NCI-H2107 (cell line): ENCODE measurements at places on chromosomes 5 and 9.

DNA sequence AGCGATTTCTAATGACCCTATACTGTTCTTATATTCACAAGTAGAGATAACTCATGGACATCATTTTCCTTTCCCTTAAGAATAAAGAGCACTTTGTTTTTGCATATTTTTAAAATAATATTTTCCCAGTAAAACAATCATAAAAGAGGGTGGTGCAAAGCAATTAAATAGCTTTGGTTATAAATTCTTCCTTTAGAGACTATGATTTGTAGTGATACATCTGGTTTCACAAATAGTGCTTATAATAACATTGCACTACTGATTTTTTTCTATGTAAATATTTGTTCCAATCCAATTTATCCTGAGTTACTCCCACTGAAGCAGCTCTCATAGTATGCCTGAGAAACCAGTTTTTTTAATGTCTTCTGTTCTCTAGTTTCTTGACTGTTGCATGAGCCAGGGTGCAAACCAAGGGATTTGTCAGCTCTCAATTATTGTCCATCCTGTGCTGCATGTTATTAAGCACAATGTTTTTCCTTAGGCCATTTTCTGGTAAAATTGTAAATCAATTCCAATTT, 74.7 kb downstream of the LURAP1L start:
- no peak for DNase-seq

DNA sequence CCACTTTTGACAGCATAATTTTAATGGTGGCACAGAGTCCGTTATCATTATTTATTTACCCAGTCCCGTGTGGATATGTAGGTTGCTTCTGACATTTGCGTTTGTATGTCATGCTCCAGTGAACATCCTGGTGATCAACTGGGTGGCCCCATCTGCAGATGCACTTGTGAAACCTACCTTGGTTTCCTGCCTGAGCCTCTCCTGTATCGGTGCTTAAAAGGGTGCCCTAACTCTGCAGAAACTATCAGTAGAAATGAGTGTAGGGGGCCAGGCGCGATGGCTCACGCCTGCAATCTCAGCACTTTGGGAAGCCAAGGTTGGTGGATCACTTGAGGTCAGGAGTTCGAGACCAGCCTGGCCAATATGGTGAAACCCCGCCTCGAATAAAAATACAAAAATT, 92.1 kb upstream of the IER5L start:
- DNase-seq: no peak

GRCh38 chr5:127508644-127509373, 8.6 kb upstream of the PRRC1 start:
- no peak for DNase-seq

DNA sequence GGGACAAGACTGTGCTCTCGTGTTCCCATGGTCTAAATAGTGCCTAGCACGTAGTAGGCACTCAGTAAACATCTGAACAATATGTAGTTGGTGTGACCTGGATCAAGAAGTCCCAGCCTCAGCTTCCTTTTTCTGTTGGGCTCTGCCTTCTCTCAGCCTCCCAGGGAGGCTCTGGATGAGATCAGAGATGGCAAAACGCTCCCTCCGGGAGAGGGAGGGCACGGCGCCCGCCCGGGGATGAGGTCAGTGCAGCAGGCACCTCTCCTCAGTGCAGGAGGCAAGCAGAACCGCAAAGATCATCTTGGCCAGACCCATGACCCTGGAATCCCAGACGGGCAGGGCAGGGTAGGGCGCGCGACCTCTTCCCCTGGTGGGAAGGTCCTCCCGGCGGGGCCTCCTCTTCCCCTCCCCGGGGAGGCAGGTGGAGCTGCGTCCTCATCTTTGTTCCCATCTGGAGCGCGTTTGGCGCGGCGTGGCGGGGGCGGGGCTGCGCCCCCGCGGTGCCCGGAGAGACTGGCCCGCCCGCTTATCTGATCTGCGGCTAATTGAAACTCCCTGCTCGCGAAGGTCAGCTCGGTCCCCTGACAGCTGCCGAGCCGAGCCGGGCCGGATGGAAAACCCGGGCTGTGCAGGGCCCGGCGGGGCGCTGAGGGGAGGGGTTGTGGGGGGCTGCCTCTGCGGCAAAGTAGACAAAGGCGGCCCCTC, 60.9 kb downstream of the CXXC5 start:
- DNase-seq: no peak

DNA sequence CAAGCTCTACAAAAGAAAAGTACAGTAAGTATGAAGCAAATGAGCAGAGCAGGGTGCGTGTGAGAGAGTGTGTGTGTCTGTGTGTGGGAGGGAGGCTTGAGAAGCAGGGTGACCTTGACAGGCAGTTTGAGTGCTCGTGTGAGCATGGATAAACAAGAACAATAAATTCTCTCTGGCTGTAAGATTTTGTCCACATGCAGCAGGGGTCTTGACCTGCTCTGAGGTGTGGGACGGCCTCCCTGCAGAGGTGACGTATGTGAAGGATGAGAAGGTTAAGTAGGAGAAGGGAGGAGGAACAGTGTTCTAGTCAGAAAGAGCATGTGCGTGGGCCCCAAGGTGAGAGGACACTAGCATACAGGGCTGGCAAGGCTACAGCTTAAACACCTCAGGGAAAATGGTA, 49.0 kb downstream of the SPTLC1 start:
- DNase-seq: no peak

GRCh38 chr5:6181147-6181729, 197.1 kb downstream of the MED10 start:
- DNase-seq: peak; percentile 19

DNA sequence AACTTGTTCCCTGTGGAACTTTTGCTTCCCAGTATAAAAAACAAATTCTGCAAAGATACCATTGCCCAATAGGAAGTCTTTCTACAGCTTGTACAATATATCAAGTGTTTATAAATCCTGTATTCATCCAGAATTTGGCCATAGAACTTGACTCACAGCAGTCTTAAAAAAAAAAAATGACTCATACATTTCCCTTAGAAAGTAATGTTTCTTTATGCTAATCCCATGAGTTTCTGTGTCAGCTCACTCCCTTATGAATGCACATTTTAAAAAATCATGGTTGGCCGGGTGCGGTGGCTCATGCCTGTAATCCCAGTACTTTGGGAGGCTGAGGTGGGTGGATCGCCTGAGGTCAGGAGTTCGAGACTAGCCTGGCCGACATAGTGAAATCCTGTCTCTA, 89.3 kb upstream of the DMRT1 start:
- no peak for DNase-seq

DNA sequence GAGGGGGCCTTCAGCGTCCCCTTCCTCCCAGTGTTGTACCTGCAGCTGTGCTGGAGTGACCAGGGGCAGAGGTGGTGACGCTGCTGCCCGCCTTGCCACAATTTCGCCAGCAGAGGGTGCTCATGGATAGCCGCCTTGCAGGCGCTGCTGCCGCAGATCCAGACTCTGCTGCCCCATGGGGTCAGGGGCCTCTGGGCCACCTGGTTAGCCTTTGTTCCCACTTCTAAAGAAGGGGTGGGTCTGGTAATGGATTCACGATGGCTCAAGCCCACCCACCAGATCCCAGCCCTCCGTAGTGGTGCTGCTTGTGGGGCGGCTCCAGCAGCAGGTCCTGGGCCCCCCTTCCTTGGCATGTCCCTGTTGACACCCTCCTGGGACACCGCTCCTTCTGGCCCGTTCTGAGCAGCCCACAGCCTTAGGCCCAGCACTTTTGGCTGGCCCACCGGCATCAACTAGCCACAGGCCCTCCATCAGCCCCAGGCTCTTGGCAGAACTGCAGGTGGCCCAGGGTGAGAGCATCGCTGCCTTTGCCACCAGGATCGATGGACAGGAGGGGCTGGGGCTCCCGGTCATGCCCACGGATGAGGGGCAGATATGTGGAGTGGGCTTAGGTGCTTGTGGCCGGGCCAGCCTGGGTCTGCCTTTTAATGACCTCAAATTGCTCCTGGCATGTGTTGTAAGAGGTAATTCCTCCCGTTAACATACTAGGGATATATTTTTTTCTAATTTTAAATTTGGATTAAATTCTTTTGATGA, 57.2 kb downstream of the COL5A1 start:
- peak; percentile 6 for DNase-seq

DNA sequence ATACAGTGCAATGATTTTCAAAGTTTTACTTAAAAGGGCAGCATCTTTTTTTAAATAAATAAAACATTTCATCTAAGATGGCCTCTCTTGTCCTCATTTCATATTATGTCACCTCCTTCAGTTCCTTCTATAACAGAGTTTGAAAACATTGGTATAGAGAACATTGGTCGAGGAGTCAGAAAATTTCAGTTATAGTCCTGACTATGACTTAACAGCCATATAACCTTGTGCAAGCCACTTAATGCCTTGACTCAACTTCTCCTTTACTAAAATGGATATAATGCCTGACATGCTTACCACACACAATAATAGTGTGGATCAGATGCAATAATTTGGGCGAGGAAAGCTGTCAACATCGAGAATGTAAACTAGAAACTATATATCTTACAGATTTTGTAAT, 22.6 kb downstream of the SSBP2 start:
- DNase-seq: no peak

- no peak for DNase-seq
Observed at GRCh38 chr5:104817127-104817526, 1254.5 kb upstream of the NUDT12 start.

DNA sequence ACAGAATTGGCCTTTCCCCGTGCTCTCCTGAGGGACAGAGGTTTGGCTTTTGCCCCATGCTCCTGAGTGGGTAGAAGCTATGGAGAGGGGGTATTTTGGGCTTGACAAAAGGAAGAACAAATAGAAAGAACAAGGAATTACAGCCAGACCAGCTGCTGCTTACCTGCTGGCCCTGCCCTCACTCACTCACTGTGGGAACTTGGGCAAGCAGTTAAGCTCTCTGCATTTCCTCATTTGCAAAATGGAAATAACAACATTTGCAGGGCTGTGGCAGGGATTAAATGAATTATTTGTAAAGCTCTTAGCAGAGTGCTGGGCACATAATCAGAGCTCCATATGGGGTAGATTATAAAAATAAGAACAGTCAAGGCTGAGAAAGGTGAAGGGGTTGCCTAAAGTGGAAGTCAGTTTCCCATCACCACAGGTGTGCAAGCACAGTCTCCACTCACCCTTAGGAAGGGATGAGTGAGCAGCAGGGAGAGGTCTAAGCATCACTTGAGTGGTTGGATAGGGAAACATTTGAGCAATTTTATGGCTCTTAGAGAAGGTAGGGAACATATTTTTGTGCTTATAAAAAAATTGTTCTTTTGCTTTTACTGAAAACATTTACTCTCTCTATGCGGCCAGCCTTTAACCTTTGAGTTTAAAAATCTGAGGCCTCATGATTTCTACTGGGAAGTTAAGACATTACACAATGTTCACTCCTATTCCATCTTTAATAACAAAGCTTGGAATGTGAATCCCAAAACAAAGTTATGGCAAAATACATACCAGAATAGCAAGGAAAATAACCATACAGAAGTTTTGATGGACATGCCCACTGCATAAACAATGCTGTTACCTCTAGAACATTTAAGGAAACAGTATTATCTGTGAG, 42.8 kb upstream of the LHFPL2 start:
- no peak for DNase-seq

DNA sequence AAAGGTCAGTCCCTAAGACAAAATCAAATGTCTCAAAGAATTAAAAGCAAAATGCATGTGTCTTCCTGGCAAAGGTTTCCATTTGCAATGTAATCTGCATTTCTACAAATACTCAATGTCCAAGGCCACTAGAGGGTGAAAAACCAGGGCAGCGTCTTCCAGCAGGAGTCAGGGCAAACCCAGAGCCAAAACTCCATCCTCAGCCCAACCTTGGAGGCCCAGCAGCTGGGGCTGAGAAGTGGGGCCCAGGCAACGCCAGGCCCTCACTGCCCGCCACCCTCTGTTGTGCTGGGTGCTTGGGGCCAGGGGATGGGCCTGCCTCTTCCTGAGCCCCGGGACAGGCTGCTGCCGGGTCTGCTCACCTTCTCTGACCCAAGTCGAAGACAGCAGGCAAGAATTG, 200.1 kb downstream of the PAX5 start:
- DNase-seq: no peak

GRCh38 chr9:95129476-95130291, 187.8 kb downstream of the FANCC start:
- DNase-seq: no peak

DNA sequence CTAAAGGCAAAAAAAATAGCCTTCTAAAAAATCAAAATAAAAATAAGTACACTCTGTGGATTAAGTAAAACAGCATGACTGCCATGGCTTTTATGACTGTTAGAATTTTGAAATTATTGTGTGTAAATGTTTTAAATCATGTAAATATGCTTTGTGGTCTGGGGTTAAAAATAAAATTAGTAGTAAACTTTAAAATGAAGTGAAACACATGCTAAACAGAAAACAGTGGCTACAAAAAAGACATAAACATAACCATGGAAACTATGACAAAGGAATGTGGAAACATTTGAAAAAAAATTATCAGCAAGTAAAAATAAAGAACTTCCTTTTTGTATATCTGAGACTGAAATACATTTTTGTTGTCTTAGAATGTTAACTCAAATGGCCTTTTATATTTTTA, 134.5 kb upstream of the SPEF2 start:
- no peak for DNase-seq

- DNase-seq: no peak
Observed at GRCh38 chr9:97905228-97905627, 17.1 kb downstream of the TRMO start.

DNA sequence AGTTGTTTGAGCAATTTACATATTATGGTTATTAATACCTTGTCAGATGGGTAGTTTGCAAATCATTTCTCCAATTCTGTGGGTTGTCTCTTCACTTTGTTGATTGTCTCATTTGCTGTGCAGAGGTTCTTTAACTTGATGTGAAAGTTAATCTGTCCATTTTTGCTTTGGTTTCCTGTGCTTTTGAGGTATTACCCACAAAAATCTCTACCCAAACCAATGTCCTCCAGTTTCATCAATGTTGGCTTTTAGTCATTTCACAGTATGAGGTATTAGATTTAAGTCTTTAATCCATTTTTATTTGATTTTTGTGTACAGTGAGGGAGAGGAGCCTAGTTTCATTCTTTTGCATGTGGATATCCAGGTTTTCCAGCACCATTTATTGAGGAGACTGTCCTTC, 82.4 kb downstream of the MRPS30 start:
- DNase-seq: no peak

GRCh38 chr9:13268469-13268868, 11.0 kb downstream of the MPDZ start:
- DNase-seq: no peak

DNA sequence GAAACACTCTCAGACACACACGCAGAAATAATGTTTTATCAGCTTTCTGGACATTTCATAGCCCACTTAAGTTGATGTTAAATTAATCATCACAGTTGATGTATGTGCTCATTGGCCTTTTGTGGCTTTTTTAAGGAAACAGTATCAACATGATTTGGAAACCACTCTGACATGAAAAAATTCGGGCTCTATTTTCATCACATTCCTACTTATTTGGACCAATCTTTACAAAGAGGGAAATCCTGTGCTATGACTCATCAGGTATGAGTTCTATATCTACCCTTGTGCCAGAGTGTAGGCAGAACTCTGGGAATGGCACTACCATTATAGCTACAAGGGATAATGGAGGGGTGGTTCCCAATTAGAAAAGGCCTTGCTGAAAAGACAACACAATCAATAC, 388.4 kb upstream of the PTGER4 start:
- no peak for DNase-seq

DNA sequence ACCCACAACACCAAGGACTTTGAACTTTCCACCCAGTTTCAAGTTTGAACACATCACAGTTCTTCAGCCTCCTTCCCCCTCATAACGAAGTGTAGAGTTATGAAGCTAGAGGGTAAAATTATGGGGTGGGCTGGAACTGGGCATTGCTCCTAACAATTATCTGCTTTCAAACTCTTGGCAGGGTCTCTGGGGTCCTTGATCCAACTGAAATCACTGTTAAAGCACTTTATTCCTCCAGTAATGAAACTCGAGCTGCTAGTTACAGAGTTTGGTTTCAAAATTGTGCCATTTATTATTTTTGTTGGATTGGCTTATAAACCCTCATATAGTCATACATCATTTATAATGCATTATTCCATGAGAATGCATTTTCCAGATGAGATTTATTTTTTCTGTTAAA, 158.5 kb downstream of the RGS3 start:
- no peak for DNase-seq
